ENCODE measurements at places on chromosomes 3 and 15.

DNA sequence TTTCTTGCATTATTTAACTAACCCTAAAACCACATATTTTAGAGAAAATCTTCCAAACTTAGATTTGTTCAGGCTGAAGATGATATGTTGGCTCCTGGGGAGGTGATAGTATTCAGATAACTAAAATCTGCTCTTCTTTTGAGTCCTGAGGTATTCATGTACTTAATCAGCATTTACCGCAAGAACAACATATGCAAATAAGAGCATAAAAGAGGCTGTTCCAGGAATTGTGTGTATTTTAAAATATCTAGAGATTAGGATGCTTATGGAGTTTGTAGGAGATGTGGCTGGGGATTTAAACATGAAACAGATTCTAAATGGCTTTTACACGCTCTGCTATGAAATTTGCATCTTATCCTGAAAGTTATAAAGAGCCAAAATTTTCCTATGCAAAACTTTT is 298.2 kb downstream of the EPHA3 start:
- DNase-seq: no peak

DNA sequence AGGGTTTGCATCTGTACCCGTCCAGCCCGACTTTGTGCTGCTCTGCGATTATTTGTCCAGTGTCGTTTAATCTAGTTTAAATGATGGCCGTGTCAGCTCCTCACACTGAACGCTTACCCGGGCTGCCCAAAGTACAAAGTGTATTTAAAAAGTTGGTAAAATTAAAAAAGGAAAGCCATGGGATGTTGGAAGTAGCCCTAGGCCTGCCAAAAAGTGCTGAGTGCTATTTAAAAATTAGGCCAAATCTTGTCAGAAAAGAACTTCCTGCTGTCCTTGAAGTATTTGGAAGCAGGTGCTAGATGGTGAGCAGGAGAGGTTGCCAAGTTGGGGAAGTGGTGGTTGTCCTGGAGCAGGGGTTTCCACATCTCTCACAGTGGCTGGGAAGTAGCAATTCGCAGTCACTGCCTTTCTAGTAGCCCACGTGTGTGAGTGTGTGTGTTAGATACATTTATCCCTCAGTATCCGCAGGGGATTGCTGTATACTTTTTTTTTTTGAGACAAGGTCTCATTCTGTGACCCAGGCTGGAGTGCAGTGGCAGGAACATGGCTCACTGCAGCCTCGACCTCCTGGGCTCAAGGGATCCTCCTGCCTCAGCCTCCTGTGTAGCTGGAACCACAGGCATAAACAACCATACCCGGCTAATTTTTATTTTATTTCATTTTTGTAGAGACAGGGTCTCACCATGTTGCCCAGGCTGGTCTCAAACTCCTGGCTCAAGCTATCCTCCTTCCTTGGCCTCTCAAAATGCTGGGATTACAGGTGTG is 664 bp downstream of the PPCDC start:
- peak; percentile 15 for DNase-seq

DNA sequence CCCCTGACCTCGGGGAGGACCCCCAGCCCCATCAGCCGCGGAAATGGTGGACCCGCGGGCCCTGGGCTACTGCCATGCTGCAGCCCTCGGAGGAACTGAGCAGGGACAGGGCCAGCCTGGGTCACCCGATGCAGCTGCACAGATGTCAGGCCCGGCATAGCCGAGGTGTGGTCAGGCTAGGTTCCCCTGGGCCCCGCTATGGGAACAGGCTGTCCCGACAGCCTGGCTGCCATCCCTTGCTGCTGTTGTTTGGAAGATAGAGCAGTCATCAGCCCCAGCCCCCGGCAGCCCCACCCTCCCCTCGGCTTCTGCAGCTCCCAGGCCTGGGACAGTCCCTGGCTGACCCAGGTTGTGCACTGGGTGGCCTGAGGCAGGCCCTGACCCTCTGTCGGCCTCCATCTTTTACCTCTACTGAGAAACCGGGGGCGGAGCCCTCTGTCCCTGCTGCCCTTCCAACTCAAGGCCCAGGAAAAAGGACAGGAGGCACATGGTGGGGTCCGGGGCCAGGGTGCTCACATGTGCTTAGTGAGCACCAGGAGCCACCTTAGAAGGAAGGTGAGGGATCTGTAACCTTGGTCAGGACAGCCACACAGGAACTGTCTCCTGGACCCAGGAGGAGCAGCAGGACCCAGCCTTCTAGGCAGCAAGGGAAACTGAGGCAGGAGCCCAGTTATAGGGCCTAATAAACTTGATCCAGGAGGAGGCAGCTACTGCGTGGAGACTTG is 31.5 kb upstream of the FBLN2 start:
- DNase-seq: no peak

GRCh38 chr3:163438760-163439159 is 1639.5 kb downstream of the SI start:
- no peak for DNase-seq

DNA sequence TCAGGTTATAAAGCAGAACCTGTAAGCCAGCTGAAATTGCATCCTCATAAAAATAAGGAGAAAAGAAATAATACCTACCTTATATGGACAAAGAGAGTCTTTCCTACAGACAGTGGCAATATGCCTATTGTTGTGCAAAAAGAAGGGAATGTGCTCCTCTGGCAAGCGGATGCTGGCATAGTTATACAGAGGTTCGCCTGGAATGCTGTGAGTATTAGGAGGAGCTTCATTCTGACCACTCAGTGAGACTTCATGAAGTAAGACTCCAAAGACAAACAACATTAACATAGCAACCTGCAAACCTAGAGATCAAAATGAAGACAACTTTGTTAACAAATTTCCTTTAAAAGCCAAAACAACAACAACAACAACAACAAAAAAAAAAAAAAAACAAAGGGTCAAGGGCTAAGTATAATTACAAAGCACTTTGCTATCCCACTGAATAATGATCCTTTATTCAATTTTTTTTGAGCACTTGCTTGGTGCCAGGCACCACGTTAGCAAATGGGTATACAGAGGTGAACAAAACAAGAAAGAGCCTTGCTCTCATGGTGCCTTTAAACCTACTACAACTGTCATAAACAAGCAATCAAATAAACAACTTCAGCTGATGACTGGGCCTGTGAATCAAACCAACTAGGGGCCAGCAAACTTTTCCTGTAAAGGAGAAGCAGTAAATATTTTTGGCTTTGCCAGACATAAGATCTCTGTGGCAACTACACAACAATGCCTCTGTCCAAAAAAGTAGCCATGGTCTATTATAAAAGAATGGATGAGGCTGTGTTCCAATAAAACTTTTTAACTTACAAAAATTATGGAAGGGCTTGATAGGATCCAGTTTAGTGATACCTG is 3.7 kb downstream of the EOGT start:
- peak; percentile 51 for DNase-seq

DNA sequence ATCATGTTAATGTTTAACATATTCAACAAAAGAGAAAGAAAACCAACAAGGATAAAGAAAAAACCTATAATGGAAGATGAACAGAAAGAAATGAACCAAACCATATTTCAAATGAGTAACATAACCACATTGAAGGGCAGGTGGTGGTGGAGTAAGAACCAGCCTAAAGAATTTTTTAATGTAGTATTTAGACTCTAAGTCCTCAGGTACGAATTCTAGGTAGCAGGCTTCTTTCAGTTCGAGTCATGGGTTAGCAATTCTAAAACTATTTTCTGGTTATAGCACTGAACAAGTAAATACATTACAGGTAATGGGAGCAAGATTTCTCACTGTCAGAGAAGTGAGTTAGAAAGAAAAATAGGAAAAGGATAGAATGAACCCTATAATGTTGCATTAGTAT is 24.4 kb downstream of the DCBLD2 start:
- no peak for DNase-seq

DNA sequence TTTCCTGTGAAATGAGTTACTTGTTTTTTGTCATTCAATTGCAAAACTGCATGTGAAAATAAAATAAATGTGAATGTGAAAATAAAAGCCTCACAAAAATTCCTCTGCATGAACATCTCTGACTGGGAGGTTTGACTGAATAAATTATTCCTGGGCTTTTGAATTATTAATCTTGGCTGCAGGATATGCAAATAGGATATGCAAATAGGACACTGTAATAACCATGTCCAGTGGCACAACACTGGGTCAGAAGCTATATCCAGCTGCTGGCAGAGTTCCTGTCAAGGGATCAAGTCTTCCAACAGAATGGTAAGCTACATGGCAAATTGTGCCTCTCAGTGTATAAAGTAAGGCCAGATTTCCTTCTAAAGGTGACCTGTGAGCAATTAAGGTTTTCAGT is at the start of gene SUCNR1:
TSS of gene SUCNR1 (plus strand) at position 246 of the 400 bp plus-strand sequence. CDS start 6,250 bp downstream, outside the sequence.
- no peak for DNase-seq

DNA sequence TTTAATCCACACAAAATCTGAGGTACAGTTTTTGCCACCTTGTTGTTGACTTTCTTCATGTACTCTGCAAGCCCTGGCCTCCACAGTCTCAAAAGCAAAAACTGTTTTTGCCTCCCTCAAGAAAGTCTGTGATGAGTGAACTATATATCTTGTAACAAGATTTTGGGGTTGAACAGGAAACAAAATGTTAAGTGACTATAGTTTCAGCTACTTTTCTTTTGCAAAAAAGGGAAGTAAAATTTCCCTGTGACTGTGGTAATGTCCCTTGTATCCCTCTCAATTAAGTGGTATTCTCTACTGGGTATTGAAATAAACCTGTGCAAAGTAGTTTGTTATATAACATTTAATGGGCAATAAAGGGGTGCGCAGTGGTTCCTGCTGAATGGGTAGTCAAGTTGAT is 21.3 kb upstream of the SCAANT1 start:
- DNase-seq: no peak

DNA sequence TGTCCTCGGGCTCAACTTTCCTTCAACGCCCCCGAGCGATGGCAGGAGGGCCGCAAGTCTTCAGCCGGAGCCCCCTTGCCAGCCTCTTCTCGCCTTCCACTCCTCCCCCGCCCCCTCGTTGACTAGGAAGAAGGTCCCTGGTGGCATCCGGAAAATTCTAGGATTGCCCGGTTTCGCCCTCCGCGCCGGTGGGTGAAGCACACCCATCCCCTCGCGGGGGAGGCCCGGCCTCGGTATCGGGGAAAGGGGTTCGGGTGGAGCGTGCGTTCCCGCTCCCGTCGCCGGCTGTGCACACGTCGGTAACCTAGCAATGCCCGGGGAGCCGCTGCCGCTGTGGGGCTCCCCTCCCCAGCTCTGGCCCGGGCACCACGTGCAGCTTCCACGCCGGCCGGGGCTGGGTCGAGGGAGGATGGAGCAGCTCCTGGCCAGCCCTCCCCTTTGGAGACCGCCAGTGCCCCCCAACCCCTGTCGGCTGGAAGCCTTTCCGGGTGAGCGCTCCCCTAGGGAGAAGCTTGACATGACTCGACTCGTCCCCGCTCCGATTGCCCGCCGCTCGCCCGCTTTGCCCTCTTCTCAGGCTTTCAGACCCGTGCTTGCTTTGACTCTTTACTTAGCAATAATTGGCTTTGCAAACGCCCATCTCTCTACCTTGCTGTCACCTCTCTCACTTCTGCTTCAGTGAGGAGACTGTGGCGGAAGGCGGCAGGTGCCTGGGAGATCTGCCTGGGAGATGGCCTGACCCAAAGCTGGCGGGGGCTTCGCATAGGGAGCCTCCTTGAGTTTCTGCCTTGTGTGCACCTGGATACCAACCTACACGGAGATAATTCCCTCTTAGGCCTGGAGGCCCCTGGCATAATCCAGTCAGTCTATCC is 1.3 kb downstream of the CACNA1D start:
- peak; percentile 54 for DNase-seq

DNA sequence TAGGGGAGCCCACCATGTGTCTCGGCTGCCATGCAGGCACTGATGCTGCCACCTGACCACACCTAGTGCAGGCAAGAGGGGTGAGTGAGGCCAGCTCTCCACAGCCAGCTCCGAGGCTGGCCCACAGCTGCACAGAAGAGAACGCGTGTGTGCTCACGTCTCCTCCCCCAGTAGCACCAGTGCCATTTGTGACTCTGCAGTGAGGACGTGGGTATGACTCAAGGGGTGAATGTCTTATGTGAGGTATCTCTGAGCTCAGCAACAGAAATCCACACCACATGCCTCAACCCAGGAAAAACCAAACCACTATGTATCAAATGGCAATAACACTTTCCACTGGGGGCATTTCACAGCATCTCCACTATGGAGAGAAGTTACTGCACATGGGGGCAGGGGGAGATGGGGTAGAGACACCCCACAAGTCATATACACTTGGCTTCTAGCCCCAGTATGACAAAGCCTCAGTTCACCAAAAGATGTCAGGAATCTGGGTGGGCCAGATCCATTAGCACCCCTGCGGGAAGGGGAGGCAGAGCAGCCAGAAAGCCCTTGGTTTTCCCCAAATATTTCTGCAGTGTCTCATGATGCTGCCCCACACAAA is 87.6 kb downstream of the LRIG1 start:
- DNase-seq: no peak

DNA sequence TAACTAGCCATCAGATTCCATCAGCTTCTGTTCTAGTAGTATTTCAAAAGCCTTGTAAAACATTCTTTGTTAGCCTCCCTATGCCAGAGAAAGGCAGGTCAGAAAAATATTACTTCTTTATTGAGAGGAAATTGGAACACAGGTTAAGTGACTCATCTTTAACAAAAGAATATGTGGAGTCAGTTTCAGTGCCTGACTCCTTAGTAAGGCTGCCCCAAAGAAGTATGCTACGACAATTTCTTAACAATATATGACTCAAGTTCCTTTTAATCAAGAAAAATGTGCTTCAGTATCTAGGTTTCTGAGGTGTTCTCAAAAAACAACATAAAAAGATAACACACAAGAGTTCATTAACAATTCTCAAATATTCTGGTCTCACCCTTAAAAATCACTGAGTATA is 139.2 kb downstream of the VPS13C start:
- no peak for DNase-seq

- peak; percentile 86 for DNase-seq
Measured at GRCh38 chr3:157159037-157159761, 748 bp downstream of the CCNL1 start.

GRCh38 chr3:128067489-128067888 is 15.3 kb downstream of the SEC61A1 start:
- no peak for DNase-seq

GRCh38 chr3:22419261-22419660 is 668.3 kb upstream of the ZNF385D start:
- no peak for DNase-seq

DNA sequence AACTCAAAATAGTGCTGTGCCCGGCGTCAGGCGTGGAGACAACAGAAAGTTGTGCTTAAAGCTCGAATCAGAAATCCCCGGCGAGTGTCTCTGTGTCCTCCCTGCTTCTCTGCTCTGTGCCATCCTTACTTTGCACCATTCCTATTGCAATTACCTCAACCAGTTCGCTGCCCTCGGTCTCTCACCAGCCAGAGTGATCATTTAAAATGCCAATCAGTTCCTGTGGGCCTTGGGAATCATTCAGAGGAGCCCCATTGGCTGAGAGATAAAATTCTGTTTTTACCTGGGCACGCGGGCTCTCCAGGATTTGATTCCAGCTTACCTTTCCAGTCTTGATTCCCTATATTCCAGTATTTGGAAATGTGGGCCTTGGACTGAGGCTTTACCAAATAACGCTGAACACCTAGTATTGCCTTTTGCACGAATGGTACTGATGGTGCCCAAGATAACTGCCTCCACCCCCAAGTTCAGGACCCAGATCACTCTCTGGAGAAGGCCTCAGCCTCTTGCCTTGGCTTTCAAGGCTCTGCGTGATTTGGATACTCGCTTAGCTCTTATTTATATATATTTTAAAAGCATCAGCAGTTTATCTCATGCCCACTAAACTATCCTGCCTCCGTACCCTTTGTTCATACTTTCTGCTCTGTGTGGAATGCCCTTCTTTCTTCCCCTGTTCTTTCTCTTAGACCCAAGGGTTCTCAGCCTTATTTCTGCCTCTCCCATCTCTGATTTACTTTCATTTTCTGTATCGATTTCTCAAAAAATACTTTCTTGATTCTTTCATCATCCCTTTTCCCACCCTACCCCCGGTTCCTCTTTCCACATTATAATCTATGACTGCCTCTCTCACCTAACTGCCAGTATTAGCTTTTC is 863 bp downstream of the PSMA4 start:
- DNase-seq: no peak
